ENCODE measurements at places on chromosomes 6 and 20. TPM values are rescaled to one million over a fixed set of nuclear protein-coding genes. Genes with fewer than 3 reads are reported as not detected.

The PLAGL1 gene
- polyA plus RNA-seq, result 7.1 TPM

The IMPG1 gene
- 0.69 TPM for polyA plus RNA-seq

The DCDC2 gene
- 22.1 TPM for polyA plus RNA-seq

The SGK2 gene
- polyA plus RNA-seq, result 95.1 TPM

The BACH2 gene
- polyA plus RNA-seq, result 0.32 TPM

The TSPO2 gene
- polyA plus RNA-seq, result 0.88 TPM

The ZSCAN23 gene
- 0.49 TPM for polyA plus RNA-seq

The TNFRSF21 gene
- polyA plus RNA-seq, result 40.3 TPM

The PLA2G7 gene
- not detected for polyA plus RNA-seq

The XKR7 gene
- not detected for polyA plus RNA-seq

The NFATC2 gene
- polyA plus RNA-seq, result 0.73 TPM

The RFX6 gene
- polyA plus RNA-seq, result not detected

The IL17A gene
- polyA plus RNA-seq, result not detected

The SYCP2L gene
- 1.0 TPM for polyA plus RNA-seq

The PHF1 gene
- polyA plus RNA-seq, result 87.6 TPM

The SLC22A16 gene
- not detected for polyA plus RNA-seq

The PBOV1 gene
- polyA plus RNA-seq, result not detected

The FAM184A gene
- polyA plus RNA-seq, result 9.0 TPM

The VNN1 gene
- 13.8 TPM for polyA plus RNA-seq

The MATN4 gene
- polyA plus RNA-seq, result 0.19 TPM

The SIM1 gene
- polyA plus RNA-seq, result 4.4 TPM

The C6orf58 gene
- polyA plus RNA-seq, result not detected

The NCR2 gene
- polyA plus RNA-seq, result not detected

The GSTA4 gene
- 47.4 TPM for polyA plus RNA-seq

The SLC12A5 gene
- polyA plus RNA-seq, result 2.5 TPM

The LHFPL5 gene
- polyA plus RNA-seq, result not detected

The RIOK1 gene
- polyA plus RNA-seq, result 8.5 TPM

The CRISP2 gene
- 1.5 TPM for polyA plus RNA-seq

The MAP3K4 gene
- polyA plus RNA-seq, result 13.0 TPM

The IYD gene
- 6.0 TPM for polyA plus RNA-seq

The TRPC4AP gene
- polyA plus RNA-seq, result 36.5 TPM

The COL21A1 gene
- 1.6 TPM for polyA plus RNA-seq

The GSTA2 gene
- polyA plus RNA-seq, result 133 TPM

The MED23 gene
- 7.7 TPM for polyA plus RNA-seq

The CALHM5 gene
- 2.1 TPM for polyA plus RNA-seq

The VSX1 gene
- not detected for polyA plus RNA-seq

The WFDC2 gene
- polyA plus RNA-seq, result 1,908 TPM

The NUP153 gene
- polyA plus RNA-seq, result 4.9 TPM

The SNAI1 gene
- 4.5 TPM for polyA plus RNA-seq
